ENCODE measurements at places on chromosomes 1 and 21. TPM values are rescaled to one million over a fixed set of nuclear protein-coding genes. Genes with fewer than 3 reads are reported as not detected.

Gene TRIM67
- 0.28 TPM for total RNA-seq

Gene APOBEC4
- total RNA-seq = not detected

Gene PHC2
- total RNA-seq = 85.1 TPM

Gene LENEP
- not detected for total RNA-seq

Gene KPRP
- not detected for total RNA-seq

Gene KCNJ9
- not detected for total RNA-seq

Gene AGMAT
- 8.6 TPM for total RNA-seq

Gene ARHGAP29
- 20.2 TPM for total RNA-seq

Gene RGS8
- total RNA-seq = not detected

Gene CD160
- not detected for total RNA-seq

Gene L1TD1
- not detected for total RNA-seq

Gene DSCAM
- total RNA-seq = not detected

Gene LTN1
- total RNA-seq = 8.5 TPM

Gene CD34
- not detected for total RNA-seq

Gene S100A14
- total RNA-seq = 0.36 TPM

Gene KIRREL1
- 38.2 TPM for total RNA-seq

Gene ESPN
- not detected for total RNA-seq

Gene INAVA
- total RNA-seq = 40.5 TPM

Gene PLA2G2D
- not detected for total RNA-seq

Gene TCHHL1
- not detected for total RNA-seq

Gene TTF2
- 26.1 TPM for total RNA-seq

Gene FAM78B
- total RNA-seq = 0.38 TPM

Gene OVAAL
- total RNA-seq = not detected

Gene IVL
- 0.07 TPM for total RNA-seq

All from A549 treated with DMSO at 1 μM for 4 hours (cell line).